Stimulated activated CD4-positive, alpha-beta T cell treated with anti-CD3 and anti-CD28 coated beads, TNF-alpha, amount 100 ng/mL, for 24 hours (primary cell): ENCODE measurements at places on chromosomes 5 and 9.
A peak's percentile ranks its signal among the peaks of the same experiment; 100 is the strongest.

DNA sequence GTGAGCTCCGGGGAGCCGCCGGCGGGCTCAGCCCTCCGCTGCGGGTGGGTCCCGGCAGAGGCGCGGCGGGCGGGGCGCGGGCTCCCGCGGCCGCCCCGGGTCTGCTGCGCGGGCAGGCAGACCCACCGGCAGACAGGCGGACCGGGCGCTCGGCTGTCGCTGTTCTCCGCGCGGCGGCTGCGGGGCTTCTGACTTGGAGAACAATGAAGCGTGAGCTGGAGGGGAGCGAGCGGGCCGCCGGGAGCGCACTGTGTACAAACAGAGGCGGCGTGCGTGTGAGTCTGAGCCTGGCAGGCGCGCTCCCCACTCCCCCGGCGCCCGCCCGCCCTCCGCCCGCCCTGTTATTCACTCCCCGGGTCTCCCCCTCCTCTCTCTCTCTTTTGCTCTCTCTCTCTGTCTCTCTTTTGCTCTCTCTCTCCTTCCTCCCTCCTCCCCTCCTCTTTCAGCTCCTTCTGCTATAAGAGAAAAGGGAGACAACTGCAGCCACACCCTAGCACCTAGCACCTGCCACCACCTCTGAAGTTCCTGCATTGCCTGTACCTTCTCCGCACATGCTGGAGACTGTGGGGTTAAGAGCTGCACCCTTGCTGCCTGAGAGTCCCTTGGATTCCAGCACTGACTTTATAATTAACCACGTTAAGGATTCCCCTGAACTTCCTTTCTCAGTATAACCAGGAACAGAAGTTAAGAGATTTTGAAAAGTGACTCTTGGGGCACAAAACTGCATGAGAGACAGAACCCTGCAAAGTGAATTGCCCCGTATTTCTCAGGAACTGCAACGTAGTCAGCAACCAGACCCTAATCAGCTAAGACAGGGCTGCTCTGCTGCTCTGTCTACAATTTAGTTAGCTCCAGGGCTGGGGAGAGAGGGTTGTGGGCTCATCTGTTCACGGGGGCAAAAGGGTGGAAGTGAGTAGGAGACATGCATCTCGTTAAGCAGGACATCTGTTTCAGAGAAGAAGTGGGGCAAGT is at the start of gene EDIL3:
TSS of gene EDIL3 (minus strand) at position 277 of the 972 bp plus-strand sequence. CDS start 506 bp downstream, outside the sequence.
- DNase-seq, result no peak

DNA sequence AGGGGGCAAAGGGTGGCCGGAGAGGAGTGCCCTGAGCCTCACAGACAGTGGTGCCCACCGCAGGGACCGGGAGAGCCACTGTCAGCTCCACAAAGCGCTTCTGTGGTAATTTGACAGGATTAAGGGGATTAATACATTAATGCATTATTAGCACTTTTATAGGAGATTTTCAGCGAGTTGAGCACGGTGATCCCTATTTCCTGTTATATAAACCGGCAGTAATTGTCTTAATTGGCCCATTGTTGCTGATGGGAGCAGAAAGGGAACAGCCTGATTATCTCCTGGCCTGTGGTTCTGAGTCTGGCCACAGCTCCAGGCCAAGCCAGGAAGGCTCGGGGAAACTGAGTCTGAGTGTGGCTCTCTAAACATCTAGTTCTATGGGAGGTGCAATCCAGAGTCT is 423.6 kb downstream of the CDK5RAP2 start:
- no peak for DNase-seq

DNA sequence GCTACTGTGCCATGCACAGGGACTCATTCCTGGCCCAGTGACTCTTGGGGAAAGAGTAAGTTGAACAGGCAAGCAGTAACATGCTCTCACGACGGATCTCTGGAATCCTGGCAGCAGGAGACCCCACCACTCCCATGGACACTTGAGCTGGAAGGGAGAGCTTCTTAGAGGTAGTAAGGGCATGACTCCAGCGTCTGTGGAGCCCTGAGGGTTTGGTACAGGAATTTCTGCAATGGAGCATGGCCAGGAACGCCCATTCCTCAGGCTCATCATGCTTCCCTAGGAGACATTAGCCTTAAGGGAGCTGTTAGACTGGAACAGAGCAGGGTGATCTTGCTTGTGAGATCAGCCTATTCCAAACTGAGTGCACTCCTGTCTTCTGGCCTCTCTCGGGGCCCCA is 212.9 kb downstream of the MAT2B start:
- DNase-seq, result no peak

GRCh38 chr5:178216088-178216534 is 11.8 kb downstream of the HNRNPAB start:
- no peak for DNase-seq

DNA sequence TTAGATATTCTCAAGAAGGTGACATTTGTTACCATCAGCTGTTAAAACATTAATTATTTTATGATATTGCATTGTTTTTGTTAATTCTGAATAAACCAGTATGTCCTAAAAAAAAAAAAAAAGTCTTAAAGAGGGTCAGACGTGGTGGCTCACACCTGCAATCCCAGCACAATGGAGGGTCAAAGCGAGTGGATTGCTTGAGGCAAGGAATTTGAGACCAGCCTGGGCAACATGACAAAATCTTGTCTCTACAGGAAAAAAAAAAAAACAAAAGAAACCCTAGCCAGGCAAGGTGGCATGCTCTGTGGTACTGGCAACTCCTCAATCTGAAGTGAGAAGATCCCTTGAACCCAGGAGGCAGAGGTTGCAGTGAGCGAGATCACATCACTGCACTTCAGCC is 46.8 kb downstream of the CYLC2 start:
- DNase-seq, result no peak

DNA sequence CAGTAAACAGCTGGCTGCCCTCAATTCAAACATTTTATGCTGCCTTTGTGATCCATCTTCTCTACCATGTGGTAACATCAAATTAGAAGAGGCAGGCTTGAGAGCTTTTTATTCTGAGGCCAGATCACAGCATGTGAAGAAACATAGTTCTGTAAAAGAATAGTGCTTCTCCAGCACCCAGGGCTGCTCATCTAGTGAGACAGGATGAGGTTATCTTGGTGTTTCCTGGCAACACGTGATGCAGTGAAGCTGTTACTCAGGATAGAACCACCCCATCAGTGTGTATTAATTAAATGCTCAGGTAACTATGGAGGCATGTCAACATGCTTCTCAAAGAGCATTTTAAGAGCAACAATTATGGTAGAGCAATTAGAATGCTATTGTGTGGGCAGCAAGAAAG is 400.5 kb upstream of the ACO1 start:
- no peak for DNase-seq

- DNase-seq, result no peak
These were observed 17.0 kb upstream of the ZFR start for GRCh38 chr5:32461441-32462120.

- no peak for DNase-seq
These were observed 28.9 kb downstream of the SHC3 start for GRCh38 chr9:89149726-89150125.

DNA sequence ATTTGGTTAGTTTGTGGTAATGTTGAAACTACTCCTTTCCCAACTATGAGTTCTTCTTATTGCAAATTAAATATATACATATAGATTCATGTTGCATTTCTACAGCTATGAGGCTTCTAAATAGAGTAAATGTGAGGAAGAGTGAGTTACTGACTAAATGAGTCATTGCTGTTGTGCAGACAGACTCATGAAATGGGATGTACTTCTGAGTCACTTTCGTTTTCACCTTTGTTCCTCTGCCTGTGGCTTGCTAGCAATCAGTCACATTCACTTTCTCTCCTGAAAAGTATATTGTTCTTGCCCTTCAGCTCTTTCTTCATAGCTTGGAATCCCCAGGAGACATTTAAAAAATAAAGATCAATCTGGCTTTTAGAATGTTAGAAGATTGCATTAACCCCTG is 295.5 kb upstream of the SMC2 start:
- no peak for DNase-seq

- no peak for DNase-seq
These were observed 118.9 kb downstream of the ACER2 start for GRCh38 chr9:19527663-19528062.

GRCh38 chr9:76876098-76876497 is 29.8 kb downstream of the PRUNE2 start:
- no peak for DNase-seq

GRCh38 chr9:81370650-81371049 is 318.7 kb downstream of the TLE1 start:
- no peak for DNase-seq

DNA sequence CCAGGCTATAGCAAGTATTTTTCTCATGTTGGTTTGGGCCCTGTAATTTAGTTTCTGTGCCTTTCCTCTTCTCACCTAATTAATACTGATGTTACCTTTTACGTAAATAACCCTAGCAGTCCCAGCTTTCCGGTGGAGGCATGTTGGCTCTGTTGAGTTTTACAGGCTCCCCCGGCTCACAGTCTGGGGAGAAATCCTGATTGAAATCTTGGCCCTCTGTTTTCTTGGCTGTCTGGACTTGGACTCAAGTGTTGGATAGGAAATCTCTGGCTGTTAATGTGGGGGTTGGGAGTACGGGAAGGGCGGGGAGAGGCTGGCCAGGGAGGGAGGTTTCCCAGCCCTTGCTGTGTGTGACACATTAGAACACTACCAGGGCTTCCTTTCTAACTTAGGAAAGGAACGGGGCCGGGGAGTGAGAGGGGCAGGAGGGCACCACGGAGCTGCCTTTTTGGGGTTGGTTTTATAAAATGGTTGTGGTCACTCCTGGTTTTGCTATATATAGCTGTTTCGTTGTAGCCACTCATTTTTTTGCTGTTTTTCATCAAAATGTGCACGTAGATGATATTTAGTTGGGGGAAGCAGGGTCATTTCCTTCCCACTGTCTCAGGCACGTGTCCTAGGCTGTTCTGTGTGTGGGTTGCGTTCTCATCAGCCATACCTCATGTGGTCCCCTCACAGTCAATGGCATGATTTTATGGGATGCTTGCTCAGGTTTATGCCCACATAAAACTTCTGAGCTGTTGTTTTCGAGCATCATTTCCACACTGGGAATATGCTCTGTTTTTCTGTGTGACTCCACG is 11.0 kb downstream of the TRIO start:
- no peak for DNase-seq

GRCh38 chr5:91111473-91112238 is 271.5 kb downstream of the ARRDC3 start:
- no peak for DNase-seq

DNA sequence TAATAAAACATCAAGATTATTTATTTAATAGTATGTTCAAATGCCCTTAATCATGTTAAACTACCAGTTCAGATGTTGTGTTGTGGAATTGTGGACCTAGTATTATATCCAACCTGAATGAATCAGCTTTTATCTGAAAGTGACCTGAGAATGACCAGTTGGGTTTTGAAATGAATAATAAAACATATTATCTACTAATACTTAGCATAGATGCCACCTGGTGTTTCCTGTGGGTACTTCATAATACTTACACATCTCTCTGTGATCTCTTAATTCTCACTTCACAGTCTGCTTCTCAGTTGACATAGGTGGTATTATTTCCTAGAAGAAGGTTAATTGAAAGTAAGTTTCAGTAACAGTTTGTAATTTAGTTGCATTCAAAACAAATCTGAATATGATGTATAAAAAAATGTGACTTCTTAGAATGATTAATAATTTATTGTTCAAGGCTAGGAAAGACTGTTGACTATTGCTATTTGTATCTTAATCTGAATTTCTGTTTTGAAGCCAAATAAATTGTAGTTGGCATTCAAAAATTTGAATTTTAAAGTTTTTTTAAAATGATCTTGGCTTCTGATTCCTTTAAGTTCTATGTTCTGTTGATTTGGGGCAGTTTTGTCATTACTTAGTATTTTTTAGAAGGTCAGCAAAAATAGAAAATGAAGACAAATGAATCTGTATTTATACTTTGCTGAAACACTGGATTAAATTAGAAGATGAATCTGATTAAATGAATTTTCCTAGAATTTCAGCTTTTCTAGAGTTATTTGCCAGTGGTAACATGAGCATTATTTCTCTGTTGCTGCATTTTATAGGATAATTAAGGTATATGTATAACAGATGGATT is 48.2 kb downstream of the KIF2A start:
- DNase-seq, result no peak

GRCh38 chr9:32965999-32966722 is 35.3 kb downstream of the APTX start:
- DNase-seq, result no peak

- no peak for DNase-seq
These were observed 124.6 kb upstream of the ERCC6L2 start for GRCh38 chr9:95750725-95751519.

DNA sequence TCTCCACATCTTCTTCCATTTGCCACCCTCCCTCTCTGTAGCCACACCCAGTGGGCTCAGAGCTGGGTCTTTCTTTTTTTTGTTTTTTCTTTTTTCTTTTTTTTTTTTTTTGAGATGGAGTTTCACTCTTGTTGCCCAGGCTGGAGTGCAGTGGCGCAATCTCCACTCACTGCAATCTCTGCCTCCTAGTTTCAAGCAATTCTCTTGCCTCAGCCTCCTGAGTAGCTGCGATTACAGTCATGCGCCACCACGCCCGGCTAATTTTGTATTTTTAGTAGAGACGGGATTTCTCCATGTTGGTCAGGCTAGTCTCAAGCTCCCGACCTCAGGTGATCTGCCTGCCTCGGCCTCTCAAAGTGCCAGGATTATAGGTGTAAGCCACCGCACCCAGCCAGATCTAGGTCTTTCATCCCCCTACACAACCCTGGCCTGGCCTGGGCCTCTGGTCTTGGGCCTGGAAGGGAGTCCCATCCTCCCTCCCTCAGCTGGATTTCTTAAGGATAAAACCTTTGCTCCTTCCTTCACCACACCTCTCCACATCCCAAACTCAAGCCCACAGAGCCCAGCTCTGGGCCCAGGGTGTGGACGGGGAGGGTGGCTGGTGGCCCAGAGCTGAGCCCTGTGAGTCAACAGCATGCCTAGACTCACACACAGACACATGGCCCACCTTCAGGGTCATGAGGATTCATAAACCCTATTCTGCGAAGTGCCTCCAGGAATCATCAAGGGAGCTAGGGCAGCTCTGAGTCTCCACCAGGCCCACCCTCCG is 18.8 kb upstream of the KCNIP1 start:
- DNase-seq, result no peak

GRCh38 chr5:150368526-150368925 is 11.0 kb downstream of the TCOF1 start:
- DNase-seq, result no peak

GRCh38 chr5:152634586-152634985 is 229.5 kb upstream of the NMUR2 start:
- no peak for DNase-seq

- DNase-seq, result peak; percentile 45
These were observed 186.2 kb downstream of the FANCC start for GRCh38 chr9:95131023-95131943.

GRCh38 chr5:33810491-33811120 is 81.2 kb downstream of the ADAMTS12 start:
- DNase-seq, result no peak

DNA sequence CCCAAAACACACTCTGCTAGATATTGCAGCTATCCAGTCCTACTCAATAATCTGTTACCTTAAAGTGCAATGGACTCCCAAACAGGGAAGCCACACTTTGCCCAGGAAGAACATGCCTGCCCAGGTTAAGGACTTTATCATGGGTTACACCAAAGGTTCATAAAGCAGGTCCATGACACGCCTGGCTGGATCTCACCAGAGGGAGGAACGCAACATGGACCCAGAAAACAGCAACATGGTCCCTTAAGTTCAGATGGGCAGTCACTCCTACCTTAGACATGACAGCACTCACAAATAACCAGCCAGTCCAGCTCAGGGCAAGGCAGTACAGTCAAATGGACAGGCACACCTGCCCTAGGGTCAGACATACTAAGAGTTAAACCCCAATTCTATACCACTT is 3.8 kb downstream of the P4HA2 start:
- DNase-seq, result no peak

- no peak for DNase-seq
These were observed 53.0 kb downstream of the ZNF354C start for GRCh38 chr5:179113143-179113530.

GRCh38 chr5:119336845-119337580 is 18.8 kb upstream of the TNFAIP8 start:
- DNase-seq, result no peak

GRCh38 chr5:147450606-147451005 is 59.3 kb downstream of the DPYSL3 start:
- no peak for DNase-seq
